Stimulated activated CD8-positive, alpha-beta memory T cell treated with anti-CD3 and anti-CD28 coated beads, Interleukin-4, amount 100 ng/mL, for 24 hours (primary cell): ENCODE measurements at places on chromosomes 2 and 18.

GRCh38 chr2:113138428-113139322, 11.3 kb downstream of the IL1RN start:
- no peak for DNase-seq

GRCh38 chr2:216648105-216648504, 14.9 kb downstream of the IGFBP2 start:
- DNase-seq: no peak

DNA sequence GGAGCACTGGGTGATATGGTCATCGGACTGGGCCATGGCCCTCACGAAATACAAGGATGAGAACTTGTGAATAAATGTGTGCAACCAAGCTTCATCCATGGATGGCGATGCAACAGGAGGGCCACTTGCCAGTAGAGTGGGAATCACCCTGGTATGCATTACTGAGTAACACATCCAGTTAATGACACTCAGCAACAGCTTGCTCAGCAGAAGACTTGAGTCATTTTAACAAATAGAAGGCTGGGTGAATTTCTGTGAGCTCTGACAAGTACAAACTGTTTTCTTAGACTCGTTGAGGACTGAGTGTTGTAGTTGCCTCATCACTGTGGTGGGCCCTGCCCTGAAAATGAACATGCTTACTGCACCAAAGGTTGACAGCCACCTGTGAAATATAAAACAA, 221.6 kb downstream of the NCKAP5 start:
- no peak for DNase-seq

GRCh38 chr2:2061091-2061696, 269.9 kb downstream of the MYT1L start:
- no peak for DNase-seq

- no peak for DNase-seq
Measured at GRCh38 chr2:235113854-235114253, 162.0 kb downstream of the SH3BP4 start.

GRCh38 chr2:197839327-197839726, 34.9 kb downstream of the PLCL1 start:
- no peak for DNase-seq

- no peak for DNase-seq
Measured at GRCh38 chr2:69781321-69782248, 39.7 kb downstream of the ANXA4 start.

- DNase-seq: peak; percentile 85
Measured at GRCh38 chr2:96507957-96508520, 2.9 kb upstream of the NEURL3 start.

- DNase-seq: no peak
Measured at GRCh38 chr2:168255866-168256265, 8.5 kb upstream of the STK39 start.

DNA sequence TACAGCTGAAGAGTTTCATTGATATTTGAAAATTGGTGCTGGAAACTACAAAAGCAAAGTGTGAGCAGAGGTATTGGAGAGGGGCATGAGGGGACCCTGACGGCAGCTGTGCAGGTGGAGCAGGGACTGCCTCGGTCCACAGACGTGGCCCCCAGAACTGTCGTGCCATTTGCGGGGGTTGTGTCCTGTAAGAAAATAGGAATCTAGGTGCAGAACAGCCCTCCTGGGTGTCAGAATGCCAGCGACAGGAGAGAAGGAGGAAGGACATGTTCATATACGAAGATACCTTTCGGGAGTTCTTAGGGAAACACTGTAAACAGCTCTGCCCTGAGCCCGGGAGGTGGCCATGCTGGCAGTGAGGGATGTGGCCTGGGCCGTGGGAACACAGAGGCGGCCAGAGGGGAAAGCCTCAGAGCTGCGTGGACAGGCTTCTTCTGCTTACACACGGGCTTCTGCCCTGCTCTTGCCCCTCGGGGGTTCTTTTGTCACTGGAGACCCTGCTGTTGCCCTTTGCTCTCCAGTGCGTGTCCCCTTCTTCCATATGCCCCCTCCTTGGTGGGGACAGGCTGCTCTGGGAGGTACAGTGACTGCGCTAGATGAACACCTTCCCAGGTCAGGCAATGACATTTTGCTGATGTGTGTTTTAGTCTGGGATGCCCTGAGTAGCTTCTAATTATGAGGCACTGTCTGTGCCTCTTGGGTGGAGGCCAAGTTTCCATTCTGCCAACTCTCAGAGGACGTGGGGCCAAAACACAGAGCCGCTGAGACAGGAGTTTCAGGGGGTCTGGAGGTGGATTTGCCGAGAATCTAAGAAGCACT, 81.9 kb upstream of the TXNDC2 start:
- DNase-seq: no peak
